ENCODE measurements at places on chromosomes 11 and 22.
A peak's percentile ranks its signal among the peaks of the same experiment; 100 is the strongest.

DNA sequence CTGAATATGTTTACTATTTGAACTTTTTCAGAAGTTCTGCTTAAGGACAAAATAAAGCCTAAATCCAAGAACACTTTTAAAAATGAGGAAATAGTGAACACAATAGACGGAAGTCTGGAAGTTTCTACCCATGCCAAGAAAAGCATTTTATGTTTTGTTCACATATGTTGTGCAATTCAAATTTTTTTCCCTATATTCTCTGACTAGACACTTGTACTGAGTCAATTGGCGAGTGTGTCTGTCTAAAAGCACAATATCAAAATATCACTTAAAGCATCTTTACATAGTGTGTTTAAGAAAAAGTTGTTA lies 29.2 kb downstream of the INCENP start:
- DNase-seq, result no peak

GRCh38 chr11:45097721-45098493 lies 48.5 kb upstream of the PRDM11 start:
- DNase-seq, result peak; percentile 55

DNA sequence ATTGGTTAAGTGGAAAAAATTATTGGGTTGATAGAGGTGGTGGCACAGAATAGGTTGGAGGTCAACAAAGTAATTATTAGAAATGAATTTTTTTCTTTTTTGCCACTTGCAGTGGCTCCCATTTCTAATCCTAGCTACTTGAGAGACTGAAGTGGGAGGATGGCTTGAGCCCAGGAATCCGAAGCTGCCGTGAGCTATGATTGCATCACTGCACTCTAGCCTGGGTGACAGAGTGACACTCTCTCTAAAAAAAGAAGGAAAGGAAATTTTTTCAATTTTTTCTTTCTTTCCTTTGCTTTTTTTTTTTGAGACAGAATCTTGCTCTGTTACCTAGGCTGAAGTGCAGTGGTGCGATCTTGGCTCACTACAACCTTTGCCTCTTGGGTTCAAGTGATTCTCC lies 2.2 kb upstream of the BCO2 start:
- DNase-seq, result no peak

DNA sequence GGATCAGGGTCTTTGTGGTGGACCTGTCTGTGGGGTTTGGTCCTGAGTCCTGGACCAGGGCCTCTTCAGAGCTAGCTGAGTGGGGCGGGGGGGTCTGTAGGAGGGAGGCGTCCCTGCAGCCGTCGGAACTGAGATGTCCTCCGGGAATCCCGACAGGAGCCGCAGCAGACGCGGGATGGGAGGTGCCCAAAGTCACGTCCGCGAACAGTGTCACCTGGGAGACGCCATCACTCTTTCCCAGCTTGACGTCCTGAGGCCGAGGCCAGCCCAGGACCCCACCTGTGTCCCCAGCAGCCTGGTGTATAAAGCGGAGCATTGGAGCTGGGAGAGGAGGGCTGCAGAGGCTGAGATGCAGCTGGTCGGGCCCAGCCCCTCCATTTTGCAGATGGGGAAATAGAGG lies 1234.7 kb downstream of the BRD1 start:
- DNase-seq, result no peak

- DNase-seq, result no peak
These were observed 25.7 kb upstream of the GAL start for GRCh38 chr11:68658661-68659060.

DNA sequence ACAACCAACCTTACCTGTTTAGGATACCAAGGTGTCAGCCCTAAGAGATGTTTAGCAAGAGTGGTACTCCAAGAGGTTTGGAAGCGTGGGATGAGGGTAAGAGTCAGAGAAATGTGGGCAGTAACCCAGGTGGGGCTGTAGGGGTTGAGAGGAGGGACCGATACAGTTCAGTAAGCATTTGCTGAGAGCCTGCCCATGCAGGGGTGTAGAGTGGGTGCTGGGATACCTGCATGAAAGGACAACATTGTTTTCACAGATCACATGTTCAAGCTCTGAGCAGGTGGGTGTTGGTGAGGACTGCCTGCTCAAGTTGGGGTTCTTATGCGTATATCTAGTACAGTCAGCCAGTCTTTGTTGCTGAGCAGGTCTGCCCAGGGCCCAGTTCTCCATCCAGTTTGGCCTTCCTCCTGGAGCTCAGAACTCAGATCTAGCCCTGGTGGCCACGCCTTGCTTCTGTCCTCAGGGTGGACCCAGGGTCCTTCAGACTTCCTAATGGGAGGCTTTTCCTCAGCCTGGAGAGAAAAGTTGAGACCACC lies 14.8 kb downstream of the PPFIBP2 start:
- no peak for DNase-seq

GRCh38 chr22:46595545-46595944 lies 24.6 kb upstream of the GRAMD4 start:
- no peak for DNase-seq

DNA sequence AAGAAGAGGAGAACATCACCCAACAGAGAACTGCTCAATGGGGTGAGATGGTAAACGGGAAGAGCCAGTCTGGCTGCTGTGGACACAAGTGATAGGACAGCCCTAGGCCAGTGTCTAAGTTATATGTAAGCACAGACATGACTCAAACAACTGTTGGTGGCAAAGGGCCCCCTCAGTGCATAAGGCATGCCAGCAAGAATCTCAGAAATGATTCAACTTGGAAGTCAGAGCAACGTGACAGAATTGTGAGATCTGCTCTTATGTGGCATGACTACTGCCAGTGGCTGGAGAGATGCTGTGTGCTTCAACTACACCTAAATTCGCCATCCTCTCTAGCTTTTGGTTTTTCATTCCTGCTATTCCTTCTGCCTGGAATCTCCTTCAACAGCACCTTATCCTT lies 7.4 kb downstream of the SLN start:
- DNase-seq, result peak; percentile 6

DNA sequence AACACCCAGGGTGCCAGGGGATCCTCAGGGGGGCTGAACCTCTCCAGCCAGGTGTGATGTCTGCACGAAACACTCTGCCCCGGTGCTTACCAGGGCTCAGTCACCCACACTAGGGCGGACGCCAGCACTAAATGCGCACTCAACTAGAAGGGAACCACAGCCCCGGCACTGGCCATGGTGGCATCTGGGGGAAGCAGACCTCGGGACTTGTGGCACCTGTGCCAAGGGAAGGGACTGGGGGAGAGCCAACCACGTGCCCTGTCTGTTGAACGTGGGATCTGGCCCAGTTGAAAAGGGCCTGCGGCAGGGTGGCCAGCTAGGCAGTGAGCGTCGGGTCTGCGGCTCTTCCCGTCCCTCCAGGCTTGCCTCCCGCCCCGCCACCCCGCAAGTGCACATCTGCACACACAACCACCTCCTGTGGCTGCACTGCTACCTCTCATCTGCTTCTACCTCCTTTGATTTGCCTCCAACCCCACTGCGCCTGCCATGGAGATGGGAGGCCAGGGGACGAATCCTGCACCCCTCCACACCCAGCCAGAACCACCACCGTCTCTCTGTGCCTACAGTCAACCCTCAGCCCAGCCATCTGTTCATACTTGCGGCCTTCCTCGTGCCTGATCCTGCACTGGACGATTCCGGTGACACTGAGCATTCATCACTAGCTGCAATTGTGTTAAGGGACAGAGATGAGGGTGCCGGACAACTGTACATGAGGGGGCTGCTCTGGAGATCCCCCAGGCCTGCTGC lies 15.0 kb upstream of the MOB2 start:
- no peak for DNase-seq

DNA sequence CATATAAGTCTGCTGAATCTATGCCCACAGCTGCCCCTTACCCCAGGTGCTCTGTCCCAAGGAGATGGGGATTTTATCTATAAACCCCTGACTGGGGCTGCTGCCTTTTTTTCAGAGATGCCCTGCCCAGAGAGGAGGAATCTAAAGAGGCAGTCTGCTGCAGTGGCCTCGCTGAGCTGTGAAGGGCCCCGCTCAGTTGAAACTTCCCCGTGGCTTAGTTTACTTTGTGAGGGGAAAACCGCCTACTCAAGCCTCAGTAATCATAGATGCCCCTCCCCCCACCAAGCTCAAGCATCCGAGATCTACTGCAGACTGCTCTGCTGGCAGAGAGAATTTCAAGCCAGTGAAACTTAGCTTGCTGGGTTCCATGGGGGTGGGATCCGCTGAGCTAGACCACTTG lies 7.4 kb upstream of the SCGB1D4 start:
- DNase-seq, result no peak

- DNase-seq, result no peak
These were observed 3.1 kb upstream of the THRSP start for GRCh38 chr11:78060533-78060932.

DNA sequence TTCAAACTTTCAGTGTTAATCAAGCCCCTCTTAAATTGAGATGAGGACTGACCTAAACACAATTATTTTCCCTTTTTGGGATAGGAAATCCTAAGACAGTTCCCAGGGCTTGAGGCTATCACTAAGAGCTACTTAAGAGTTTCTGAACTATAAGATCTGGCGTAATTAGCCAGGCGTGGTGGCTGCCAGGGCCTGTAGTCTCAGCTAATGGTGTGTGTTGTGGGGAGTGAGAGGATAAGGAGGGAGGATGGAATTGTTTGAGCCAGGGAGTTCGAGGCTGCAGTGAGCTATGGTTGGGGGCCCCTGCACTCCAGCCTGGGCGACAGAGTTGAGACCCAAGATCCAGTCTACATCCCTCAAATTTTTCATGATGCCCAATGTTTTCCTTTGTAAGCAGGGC lies 23.5 kb upstream of the EXPH5 start:
- no peak for DNase-seq

DNA sequence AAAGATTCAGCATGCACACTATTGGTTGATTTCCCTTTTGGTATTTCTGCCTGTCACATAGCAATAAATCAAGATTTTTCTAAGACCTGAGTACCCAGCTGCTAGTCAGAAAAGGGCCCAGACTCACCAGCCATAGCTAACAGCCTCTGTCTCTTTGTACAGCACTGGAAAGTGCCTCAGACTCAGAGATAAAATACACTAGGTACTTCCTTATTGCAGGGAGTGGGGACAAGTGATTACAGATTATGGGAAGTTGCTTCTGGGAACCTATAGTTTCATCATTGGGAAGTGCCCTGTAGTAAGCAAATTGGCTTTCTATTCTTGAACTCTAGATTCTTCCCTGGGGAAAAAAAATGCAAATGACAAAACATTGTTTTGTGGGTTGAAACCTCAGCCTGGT lies at the start of gene CASP5:
Gene CASP5, minus strand, starts transcription at position 166 of the 400 bp plus-strand sequence. Its CDS starts 32 bp downstream, at position 134.
- DNase-seq, result no peak

GRCh38 chr11:45818961-45819605 lies 14.1 kb downstream of the SLC35C1 start:
- DNase-seq, result no peak

DNA sequence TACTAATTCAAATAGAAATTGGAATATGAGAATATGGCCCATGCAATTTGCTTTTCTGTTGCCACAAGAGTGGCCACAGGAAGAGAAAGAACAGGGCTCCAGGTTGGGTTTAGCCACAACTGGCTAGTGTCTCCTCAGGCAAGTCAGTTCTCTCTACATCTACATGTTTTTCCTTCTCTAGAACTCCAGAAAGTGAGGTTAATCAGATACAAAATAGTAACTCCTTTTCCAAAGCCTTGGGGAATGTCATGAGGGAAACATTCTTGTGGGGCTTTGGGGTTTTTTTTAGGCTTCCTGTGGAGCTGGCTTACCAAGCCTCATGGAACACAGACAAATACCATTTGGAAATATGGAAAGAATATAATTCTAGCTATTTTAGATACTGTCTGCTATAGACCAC lies 161.6 kb downstream of the NAV2 start:
- no peak for DNase-seq

- no peak for DNase-seq
These were observed 615.2 kb downstream of the BRD1 start for GRCh38 chr22:49212466-49212865.

DNA sequence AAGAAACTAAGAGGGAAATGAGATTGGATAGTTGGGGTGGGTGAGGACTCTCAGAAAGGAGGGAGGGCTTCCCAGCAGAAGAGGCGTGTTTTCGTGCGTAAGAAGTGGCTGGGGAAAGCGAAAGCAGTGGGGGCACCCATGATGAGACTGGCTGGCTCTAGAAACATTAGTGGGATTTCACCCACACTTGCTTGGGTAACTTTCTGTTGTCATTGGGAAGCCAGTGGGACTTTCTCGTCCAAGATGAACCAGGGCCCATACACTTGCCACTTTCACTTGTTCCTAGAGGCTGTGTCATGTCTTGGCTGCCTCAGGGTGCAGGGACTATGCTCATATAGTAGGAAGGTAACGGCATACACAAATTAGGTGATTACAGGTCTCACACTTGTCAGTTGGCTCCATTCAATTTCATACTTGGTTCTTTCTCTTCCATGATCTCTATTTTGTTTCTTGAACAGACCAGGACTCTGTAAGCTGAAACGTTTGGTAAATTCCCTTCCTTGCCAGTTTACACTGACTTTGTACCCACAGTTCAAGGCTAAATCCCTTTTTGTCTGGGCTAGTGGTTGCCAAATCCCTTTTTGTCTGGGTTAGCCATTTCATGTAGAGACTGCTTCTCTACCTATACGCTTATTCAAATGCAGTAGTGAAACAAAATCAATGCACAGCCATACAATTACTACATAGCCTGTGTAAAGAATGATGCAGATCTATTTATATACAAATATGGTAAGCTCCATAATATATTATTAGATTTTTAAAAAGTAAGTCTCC lies 42.0 kb upstream of the CXCR5 start:
- DNase-seq, result no peak

DNA sequence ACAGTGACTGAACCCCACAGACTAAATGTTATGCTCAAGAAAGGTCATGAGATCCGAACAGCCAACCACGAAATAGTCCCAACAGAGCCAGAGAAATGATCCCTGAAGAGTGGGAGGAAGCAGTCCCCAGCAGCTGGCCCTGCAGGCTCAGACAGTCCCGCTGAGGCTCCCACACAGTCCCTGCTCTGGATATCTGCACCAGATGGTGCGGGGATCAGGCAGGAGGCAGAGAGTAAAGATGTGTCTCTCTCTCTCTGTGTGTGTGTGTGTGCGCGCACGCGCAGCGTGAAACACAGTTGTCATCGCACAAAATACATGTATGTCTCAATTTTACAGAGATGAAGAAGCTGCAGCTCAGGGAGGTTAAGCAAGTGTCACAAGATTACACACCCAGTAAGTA lies 27.9 kb downstream of the GUCY1A2 start:
- DNase-seq, result no peak

DNA sequence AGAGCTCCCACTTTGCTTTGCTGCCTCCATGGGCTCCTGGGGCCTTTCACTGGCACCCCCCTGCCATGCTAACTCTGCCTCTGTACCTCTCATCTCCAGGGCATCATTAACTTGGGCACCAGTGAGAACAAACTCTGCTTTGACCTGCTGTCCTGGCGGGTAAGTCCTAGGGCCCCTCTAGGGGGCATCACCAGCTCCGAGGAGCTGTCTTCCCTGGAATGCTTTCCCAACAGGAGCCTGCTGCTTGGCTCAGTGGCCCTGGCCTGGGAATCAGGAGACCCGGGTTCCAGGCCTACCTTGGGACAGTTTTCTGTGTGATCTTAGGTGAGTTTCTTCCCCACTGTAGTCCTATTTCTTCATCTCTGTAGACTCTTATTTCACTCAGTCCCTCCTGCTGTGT lies 5.1 kb downstream of the ACCS start:
- DNase-seq, result no peak

DNA sequence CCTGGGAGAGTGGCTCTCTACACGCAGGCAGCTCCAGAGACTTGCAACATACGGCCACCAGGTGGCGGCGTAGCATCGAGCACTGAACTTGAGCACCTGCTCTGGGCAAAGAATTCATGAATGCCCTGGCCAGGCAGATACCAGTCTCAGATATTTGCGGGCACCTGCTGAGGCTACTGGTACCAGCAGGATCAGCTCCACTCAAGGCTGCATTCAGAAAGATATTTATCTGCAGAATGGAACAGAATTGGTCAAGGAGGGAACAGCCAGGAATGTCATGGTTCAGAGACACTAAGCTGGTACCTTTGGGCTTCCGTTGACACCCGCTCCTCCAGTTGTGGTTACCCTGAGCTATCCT lies 10.8 kb upstream of the CCDC86 start:
- DNase-seq, result peak; percentile 79

All from hepatic stellate cell (primary cell).